ENCODE measurements at places on chromosomes 1 and 21.

GRCh38 chr1:48229317-48229716, 6.8 kb downstream of the SLC5A9 start:
- H3K27me3 ChIP-seq, result no peaks in the 10 kb centered on the region
- H3K36me3 ChIP-seq, result no peaks in the 10 kb centered on the region
- H3K4me1 ChIP-seq, result no peaks in the 10 kb centered on the region
- H3K27ac ChIP-seq, result no peak overlapping the region
- no peak overlapping the region for H3K4me3 ChIP-seq

DNA sequence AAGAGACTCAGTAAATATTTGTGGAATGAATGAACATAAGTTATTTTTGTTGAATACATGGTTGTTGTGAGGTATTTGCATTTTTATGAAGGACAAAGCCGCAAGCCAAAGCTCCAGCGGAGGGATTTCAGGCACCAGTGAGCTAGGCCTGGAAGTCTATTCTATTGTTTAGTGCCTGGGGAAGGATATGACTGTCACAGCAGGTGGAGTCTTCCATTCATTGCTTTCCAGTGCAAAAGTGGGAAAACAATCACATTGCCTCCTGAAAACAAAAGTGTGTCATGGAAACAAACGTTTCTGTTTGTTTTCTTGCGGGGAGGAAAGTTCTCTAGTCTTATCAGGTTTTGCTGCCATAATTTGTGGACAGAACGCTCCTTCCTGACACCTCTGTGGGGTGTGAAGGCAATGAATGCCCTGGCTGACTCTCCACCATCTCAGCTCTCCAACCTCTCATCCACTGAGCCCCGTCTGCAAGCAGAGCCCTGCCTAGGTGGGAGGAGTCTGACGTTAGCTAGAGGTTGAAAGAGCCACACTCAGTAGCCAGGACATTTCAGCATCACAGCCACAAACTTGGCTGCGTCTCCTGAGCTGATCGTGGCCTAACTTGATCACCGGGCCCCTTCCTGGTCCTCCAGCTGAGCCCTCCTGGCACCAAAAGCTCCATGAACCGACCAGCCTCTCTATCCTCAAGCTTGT, 739.1 kb downstream of the MATN1 start:
- H3K4me3 ChIP-seq, result no peak overlapping the region
- H3K4me1 ChIP-seq, result no peaks in the 10 kb centered on the region
- no peaks in the 10 kb centered on the region for H3K36me3 ChIP-seq
- no peak for DNase-seq
- no peaks in the 10 kb centered on the region for H3K27me3 ChIP-seq
- no peak overlapping the region for H3K27ac ChIP-seq

DNA sequence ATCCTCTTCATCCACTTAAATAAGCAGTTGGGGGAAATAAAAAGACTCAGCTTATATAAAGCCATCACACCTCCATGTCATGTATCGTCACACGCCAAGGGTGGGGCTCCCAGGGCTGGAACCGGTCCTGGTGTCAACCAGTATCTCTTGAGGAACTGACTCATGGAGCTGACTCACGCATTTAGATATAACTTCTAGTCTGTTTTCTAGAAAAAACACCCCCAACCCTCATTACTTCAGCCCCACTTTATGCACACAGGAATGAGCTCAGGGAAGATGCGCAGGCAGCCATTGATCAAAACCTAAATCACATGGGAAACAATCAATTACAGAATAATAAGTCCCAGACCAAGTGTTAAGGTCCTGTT, 6.9 kb upstream of the IL22RA1 start:
- no peaks in the 10 kb centered on the region for H3K36me3 ChIP-seq
- H3K4me1 ChIP-seq, result peaks cover 24% of the 10 kb centered on the region
- DNase-seq, result no peak
- peak overlapping the region; percentile 31 for H3K4me3 ChIP-seq

DNA sequence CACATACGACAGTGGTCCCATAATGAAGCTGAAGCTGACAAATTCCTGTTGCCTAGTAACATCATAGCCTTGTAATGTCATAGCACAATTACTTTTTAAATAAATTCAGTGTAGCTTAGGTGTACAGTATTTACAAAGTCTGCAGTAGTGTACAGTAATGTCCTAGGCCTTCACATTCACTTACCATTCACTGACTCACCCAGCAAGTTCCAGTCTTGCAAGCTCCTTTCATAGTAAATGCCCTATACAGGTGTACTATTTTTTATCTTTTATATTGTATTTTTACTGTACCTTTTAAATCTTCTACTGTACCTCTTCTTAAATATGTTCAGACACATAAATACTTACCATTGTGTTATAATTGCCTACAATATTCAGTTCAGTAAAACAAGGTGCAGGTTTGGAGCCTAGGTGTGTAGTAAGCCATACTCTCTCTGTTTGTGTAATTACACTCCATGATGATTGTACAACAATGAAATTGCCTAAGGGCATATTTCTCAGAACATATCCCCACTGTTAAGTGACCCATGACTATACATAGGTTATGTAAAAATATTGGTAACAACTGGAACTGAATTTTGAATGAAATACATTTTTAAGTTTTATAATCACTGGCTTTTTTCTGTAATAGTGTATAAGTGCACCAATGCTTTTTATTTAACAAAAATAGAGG, 33.5 kb upstream of the ADAM30 start:
- H3K27me3 ChIP-seq, result no peaks in the 10 kb centered on the region
- no peaks in the 10 kb centered on the region for H3K4me1 ChIP-seq
- no peak for DNase-seq
- no peak overlapping the region for H3K4me3 ChIP-seq

DNA sequence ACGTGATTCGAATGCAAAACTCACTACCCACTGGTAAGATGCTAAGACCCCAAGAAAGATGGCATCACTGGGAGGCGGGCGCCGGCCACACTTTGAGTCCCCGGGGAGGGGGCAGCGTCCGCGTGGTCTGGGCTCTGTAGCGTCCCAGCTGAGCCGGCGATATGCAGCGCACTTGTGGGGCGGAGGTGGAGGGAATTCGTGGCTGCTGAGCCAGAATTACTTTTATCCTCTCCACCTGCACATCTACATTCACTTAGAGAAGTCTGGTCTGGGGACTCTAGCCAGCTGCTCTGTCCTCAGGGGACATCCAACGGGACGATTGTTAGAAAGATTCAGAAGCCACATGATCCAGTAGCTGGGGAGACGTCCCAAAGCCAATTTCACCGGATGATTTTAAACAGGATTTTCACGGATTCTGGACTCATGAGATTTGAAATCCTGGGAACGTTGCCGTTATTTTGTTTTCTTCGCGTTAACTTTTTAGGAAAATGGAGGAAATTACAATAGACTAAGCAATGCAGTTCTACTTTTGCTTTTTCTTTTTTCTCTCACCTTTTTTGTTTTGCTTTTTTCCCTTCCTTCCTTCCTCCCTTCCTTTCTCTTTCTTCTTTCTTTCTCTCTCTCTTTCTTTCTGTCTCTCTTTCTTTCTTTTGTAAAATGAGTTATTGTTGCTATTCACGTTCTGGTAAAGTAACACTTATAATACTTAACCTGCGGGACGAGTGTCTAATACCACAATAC, 1.3 kb downstream of the JAM2 start:
- no peaks in the 10 kb centered on the region for H3K36me3 ChIP-seq
- H3K4me3 ChIP-seq, result peak overlapping the region; percentile 68
- H3K4me1 ChIP-seq, result peaks cover 29% of the 10 kb centered on the region

DNA sequence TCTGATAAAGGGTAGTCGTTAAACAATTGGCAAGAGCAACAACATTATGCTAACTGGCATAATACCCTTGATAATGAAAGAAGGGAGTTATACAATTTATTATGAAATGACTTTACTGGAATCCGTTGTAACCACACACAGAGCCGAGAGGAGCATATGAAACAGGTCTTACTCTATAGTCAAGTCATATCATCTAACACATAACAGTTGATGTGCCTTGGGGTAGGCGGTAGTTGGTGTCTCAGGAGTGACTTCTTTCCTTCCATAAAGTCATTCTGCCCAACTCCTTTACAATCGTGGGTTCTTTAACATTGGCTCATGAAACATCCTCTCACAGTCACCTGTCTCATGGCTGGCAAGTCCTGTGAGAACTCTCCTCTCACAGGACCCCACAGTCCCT, 225.2 kb downstream of the LTN1 start:
- DNase-seq, result no peak
- H3K4me1 ChIP-seq, result no peaks in the 10 kb centered on the region
- no peaks in the 10 kb centered on the region for H3K27me3 ChIP-seq
- no peak overlapping the region for H3K4me3 ChIP-seq
- no peak overlapping the region for H3K27ac ChIP-seq

GRCh38 chr1:224736619-224737352, 120.7 kb downstream of the CNIH3 start:
- no peak for DNase-seq
- no peak overlapping the region for H3K4me3 ChIP-seq
- peaks cover 22% of the 10 kb centered on the region for H3K4me1 ChIP-seq
- H3K36me3 ChIP-seq, result no peaks in the 10 kb centered on the region
- H3K27ac ChIP-seq, result peak overlapping the region; percentile 63

GRCh38 chr1:101444873-101445618, 208.2 kb downstream of the S1PR1 start:
- H3K4me3 ChIP-seq, result no peak overlapping the region
- H3K4me1 ChIP-seq, result no peaks in the 10 kb centered on the region
- DNase-seq, result no peak

- no peak overlapping the region for H3K4me3 ChIP-seq
- no peaks in the 10 kb centered on the region for H3K36me3 ChIP-seq
- no peak for DNase-seq
- no peak overlapping the region for H3K27ac ChIP-seq
- H3K4me1 ChIP-seq, result no peaks in the 10 kb centered on the region
Measured at GRCh38 chr1:16038620-16038912, 5.0 kb upstream of the CLCNKB start.

- H3K4me3 ChIP-seq, result no peak overlapping the region
- H3K36me3 ChIP-seq, result no peaks in the 10 kb centered on the region
- no peak for DNase-seq
- peaks cover 20% of the 10 kb centered on the region for H3K4me1 ChIP-seq
Measured at GRCh38 chr1:212205843-212206242, 79.4 kb upstream of the PPP2R5A start.

DNA sequence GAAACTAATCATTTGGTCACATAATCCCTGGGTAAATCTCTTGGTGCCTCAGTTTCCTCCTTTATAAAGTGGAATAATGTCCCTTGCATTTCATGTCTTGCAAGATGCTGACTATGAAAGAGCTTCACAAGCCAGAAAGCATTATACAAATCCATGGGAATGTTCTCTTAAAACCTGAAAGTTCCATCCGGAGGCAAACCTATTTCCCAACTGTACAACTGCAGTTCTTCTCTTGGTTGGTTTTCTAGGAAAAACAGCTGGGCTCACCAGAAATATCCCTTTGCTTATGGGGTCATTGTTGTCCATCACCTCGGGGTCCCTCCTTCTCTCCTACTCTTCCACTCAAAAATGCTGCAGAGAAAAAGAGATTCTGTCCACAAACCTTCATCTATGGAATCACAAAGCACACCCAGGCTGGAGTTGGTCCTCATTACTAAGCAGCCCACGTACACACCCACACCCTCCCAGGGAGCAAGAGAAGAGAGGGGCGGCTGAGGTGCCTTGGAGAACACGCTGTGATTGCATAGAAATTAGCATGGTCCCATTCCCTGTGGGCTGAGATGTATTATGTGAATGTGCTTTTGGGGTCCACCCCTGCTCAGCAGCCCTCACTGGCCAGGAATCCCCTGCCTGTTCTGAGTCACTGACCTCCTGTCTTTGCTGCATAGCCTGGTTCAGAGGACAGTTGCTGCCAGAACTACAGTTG, 5.0 kb upstream of the PLXNA2 start:
- no peak overlapping the region for H3K27ac ChIP-seq
- H3K27me3 ChIP-seq, result peaks cover 37% of the 10 kb centered on the region
- no peak for DNase-seq
- no peaks in the 10 kb centered on the region for H3K36me3 ChIP-seq
- H3K4me1 ChIP-seq, result peaks cover 9% of the 10 kb centered on the region

DNA sequence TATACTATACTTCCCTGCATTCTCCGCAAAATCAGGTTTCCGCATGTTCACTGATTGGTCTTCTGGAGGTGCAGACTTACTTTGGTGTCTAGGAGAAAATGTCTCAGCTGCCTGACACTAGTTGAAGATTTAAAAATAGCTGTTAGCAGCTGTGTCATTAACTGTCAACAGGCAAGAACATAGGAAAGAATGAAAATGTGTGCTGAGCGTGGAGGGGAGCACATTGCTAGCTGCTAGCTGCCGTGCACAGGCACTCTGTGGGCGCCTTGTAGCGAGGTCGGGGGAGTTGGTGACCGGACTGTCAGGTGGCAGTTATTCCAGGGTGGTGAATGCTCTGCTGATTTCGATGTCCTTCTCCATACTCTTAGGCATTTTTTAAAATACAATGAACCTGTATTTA, 5.2 kb downstream of the FAAH start:
- no peak for DNase-seq
- peaks cover 29% of the 10 kb centered on the region for H3K4me1 ChIP-seq
- no peak overlapping the region for H3K4me3 ChIP-seq
- no peak overlapping the region for H3K27ac ChIP-seq

DNA sequence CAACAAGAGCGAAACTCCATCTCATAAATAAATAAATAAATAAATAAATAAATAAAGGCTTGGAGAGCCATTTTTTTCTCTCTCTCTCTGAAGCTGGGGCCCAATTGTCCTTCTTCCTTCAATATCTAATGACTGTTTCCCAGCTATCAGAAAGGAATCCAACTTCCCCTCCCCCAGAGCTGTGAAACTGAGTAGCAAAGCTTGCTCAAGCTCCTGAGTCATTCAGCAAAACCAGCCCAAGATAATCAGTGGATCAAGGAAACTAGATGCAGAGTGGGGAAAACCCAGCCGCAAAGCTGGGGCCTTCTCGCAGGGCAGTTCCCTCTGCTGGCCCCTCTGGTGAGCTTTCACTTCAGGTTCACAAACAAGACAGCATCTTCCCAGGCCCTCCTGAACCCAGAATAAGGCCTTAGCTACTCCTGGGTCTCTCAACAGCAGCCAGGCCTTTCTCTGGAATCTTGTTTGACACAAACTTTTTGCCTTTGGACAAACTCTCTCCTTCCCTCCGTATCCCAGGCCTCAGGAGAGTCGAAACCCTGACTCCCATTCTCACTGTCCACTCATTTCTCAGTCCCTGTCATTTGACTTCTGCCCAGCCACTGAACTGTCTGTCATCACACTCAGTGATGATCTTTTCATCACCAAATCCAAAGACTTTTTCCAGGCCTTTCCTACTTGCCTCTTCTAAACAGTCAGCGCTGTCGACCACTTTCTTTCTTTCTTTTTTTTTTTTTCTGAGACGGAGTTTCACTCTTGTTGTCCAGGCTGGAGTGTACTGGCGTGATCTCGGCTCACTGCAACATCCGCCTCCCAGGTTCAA, 18.0 kb upstream of the PTP4A2 start:
- H3K4me3 ChIP-seq, result no peak overlapping the region
- peak overlapping the region; percentile 94 for H3K27ac ChIP-seq
- peak; percentile 57 for DNase-seq

- H3K4me3 ChIP-seq, result peak overlapping the region; percentile 64
- no peaks in the 10 kb centered on the region for H3K36me3 ChIP-seq
- peak overlapping the region; percentile 92 for H3K27ac ChIP-seq
- no peak for DNase-seq
- no peaks in the 10 kb centered on the region for H3K27me3 ChIP-seq
- H3K4me1 ChIP-seq, result peaks cover 26% of the 10 kb centered on the region
Measured at GRCh38 chr1:35808450-35809113, 766 bp downstream of the AGO4 start.

GRCh38 chr21:18771845-18772380, 368.3 kb upstream of the TMPRSS15 start:
- DNase-seq, result no peak
- no peak overlapping the region for H3K27ac ChIP-seq
- H3K4me1 ChIP-seq, result no peaks in the 10 kb centered on the region
- H3K27me3 ChIP-seq, result no peaks in the 10 kb centered on the region
- H3K4me3 ChIP-seq, result no peak overlapping the region

GRCh38 chr1:30171537-30172298, 551.7 kb downstream of the MATN1 start:
- no peaks in the 10 kb centered on the region for H3K4me1 ChIP-seq
- H3K27ac ChIP-seq, result no peak overlapping the region
- DNase-seq, result no peak
- no peak overlapping the region for H3K4me3 ChIP-seq
- H3K36me3 ChIP-seq, result no peaks in the 10 kb centered on the region
- no peaks in the 10 kb centered on the region for H3K27me3 ChIP-seq

Measured in esophagus squamous epithelium (tissue), 5 donors.